ENCODE measurements at places on chromosomes 5 and 9.

- peak; percentile 76 for DNase-seq
Observed at GRCh38 chr9:129023036-129023907, 4.9 kb downstream of the SH3GLB2 start.

GRCh38 chr5:174834081-174834480, 109.7 kb downstream of the MSX2 start:
- DNase-seq, result peak; percentile 54

DNA sequence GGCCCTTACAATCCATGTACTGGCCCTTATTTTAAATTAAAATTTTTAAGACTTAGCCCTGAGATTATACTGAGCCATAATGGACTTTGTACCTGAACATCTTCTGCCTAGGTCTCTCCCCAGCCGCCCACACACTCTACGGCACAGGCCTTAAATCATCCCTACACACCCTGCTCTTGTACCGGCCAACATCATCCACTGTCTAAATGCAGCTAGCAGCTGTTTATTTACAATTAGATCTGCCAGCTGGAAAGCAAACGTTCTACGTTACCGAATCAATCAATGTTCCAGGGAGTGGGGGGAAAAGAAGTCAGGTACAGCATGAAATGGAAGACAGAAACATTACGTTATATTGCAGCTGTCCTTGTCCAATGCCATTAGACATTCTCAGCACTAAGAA, 88.4 kb upstream of the GRAMD2B start:
- DNase-seq, result no peak

- no peak for DNase-seq
Observed at GRCh38 chr9:76516871-76517270, 57.9 kb downstream of the GCNT1 start.

DNA sequence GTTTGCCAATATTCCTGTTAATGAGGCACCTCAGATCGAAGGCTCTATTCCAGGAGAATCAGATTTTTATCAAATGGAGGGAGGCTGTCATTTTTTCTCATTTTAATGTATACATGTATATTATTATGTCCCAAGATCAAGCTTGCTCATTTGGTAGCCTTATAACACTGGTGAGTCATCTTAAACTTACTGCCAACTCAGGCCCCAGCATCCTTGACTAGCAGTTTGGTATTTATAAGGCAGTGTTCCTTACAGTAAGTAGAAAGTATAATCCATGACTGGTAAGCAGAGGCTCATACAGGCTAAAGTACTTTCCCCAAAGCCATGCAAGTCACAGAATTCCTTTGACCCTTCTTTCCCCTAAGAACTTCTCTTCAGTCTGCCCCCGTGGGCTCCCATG, 90.7 kb upstream of the NR3C1 start:
- peak; percentile 86 for DNase-seq

DNA sequence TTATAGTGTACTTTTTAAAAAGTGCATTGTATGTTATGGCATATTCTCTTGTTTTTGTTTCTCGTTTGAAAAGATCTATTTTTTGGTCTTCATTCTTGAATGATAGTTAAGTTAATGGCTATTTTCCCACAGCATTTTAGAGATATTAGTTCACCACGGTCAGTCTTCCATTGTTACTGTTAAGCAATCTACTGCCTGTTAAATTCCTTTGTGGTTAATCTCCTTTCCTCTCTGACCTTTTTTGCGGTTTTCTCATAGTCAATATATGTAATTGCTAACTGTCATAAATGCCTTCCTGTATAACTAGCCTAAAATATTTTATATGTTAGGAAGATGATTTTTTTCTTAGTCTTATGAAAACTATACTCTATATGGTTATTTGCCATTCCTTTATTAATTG, 250.8 kb upstream of the FBXL7 start:
- DNase-seq, result peak; percentile 87

DNA sequence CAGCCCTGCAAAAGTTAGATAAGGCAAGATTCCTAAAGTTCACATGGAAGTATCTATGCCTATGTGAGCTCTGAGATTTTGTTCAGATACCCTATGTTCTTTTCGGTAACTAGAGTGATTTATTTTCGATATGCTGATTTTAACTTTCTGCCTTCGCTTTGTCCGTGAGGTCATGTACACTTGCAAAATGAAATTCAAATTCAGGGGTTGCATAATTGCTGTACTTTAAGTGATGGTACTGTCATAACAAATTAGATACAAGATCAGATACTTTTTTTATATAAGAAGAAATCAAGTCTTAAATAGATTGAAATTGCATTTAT, 350 bp upstream of the ECPAS start:
- no peak for DNase-seq

GRCh38 chr9:131178926-131179325, 53.5 kb downstream of the NUP214 start:
- DNase-seq, result no peak

DNA sequence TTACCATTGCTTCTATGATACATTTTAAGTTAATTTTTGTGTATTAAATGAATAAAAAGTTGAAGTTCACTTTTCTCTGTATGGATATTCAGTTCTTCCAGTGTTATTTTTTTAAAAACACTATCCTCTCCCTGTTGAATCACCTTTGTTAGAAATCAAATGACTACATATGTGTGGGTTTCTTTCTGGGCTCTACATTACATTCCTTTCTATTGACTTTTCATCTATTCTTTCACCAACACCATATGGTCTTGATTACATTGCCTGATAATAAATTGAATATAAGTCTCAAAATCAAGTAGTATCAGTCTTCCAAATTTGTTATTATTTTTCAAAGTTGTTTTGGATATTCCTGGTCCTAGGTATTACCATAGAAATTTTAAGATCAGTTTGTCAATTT, 7.3 kb upstream of the RASEF start:
- peak; percentile 72 for DNase-seq

- DNase-seq, result no peak
Observed at GRCh38 chr5:128673411-128673957, 135.4 kb upstream of the FBN2 start.

DNA sequence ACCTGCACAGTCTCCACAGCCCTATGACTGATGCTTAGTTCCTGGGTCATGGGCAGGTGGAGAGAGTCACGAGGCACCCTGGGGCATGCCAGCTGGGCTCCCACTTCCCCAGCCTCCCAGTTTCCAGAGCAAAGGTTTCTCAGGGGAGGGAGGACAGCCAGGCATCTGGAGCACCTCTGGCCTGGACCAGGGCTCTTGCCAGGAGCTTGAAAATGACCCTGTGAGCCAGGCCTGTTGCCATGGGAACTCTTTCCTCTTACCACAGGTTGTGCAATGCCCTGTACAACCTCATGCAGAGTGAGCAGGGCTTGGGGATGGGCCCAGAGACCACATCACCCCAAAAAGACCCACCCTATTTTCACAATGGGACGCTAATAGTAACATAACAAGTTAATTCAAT, 113.1 kb downstream of the PSD2 start:
- no peak for DNase-seq

DNA sequence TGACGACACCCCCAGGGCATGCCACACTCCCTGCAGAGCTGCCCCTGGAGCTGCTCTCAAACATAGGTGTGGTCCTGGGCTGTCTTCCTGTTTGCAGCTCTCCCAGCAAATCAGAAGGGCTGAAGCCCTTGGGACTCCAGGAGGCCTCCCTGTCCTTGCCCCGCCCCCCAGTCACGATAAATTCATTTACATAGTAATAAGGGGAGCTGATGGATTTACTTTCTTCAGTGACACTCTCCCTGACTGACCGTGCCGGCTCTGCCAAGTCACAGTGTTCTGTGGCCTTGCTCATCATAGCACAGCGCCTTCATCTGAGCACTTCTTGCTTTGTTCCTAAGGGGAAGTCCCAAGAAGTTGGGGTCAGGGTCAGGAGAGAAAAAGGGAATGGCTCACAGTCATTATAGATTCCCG, 121.4 kb downstream of the ENC1 start:
- peak; percentile 21 for DNase-seq

DNA sequence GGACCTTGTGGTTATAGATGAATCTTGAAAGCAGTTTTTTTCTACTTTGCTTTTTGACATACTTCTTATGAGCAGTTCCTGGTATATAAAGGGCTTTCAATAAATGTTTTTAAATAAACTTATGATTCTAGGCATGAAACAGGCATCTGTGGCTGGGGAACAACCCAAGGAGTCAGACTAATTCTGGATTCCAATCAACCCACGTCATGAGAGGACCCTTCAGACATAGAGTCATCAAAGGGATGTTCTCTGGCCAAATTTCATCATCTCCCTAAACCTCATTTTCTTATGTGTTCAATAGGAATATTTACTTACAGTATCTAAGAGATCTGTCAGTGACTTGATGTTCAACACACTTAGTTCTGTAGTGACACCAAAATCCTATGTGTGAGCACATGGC, 243.8 kb upstream of the ZNF462 start:
- peak; percentile 86 for DNase-seq

DNA sequence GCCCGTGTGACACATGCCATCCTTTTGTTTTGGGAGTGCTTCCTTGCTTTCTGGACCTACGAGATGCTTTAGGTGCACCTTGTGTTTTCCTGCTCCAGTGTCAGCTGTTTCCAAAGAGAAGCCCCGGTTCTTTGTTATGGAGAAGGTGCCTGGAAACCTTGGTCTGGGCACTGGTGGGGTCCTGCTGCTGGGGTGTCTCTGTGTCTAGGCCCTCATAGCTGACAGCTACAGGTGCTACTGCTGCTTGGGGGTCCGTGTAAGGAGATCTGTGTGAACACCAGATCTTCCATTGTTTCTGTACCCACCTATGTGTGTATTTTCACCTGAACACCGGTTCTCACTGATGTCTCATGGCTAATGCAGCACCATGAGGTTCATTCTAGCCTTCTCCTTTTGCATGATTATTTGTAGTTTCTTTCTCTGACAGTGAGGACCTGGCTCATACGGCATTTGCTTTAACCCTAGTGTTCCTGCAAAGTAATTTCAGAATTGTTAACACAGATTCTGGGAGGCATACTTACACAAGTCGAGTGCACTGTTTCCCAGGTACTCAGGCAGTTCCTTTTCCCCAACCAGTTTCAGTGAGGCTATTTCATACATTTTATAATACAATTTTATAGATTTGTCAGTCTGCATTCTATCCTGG, 13.2 kb upstream of the FAM120AOS start:
- no peak for DNase-seq

GRCh38 chr5:171840066-171840465, 54.4 kb downstream of the SMIM23 start:
- no peak for DNase-seq

GRCh38 chr5:59246145-59246869, 647.2 kb downstream of the PDE4D start:
- DNase-seq, result peak; percentile 93

- DNase-seq, result peak; percentile 44
Observed at GRCh38 chr5:66814146-66814991, 218.2 kb downstream of the MAST4 start.

DNA sequence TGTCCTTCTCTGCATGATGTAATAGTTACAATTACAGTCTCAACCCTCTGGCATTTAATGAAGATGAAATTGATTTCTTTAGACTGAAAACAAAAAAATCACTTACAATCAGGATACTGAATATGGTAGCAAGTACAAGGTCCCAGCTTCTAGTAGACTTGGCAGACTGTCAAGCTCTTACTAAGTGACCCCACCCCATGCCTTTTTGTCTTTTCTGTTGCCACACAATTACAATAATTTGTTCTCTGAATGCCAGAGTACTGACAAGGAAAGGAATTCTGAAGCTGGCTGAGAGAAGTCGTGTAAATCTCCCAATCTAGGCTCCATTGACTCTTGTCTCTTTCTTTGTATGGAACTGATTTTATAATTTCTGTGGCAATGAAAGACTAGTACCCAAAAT, 154.2 kb downstream of the TMC1 start:
- peak; percentile 84 for DNase-seq

DNA sequence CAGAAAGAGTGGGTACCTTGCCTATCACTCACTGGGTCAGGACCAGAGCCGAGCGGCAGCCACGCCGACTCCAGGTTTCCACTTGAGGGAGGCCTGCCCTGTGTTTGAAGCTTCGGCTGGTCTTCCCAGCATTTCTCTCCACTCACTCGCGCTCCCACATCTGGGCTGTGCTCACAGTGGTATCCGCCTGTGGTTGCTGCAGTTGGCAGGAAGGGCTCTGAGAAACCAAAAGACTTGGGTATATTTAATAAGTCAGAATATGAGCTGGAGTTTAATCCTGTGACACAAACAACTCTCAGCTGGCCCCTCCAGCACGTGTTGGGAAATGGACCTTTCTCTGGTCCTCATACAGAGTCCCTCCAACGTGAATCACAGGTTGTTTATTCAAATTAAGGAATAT, 70.9 kb downstream of the SPRY4 start:
- peak; percentile 35 for DNase-seq
